ENCODE measurements at places on chromosomes 3 and 15. TPM values are rescaled to one million over a fixed set of nuclear protein-coding genes. Genes with fewer than 3 reads are reported as not detected.

DNA sequence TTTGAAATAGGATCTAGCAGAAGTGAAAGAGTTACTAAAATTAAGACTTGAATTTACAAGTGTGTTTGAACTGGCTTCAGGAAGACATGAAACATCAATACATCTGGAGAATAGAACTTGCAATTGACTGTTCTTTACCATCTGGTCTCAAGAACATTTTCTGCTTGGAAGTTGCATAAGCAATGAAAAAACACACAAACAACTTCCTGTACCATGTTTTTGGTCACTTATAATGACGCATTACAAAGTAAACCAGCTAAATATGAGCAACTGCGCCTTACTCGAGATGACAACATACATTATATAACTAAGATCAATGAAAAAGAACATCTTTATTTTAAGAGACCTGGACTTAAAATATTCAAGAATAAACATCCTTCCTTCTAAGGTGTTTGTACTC is 112.5 kb downstream of the TIGIT start:
- H3K27me3 ChIP-seq: no peaks in the 10 kb centered on the region
- H3K27ac ChIP-seq: no peak overlapping the region
- no peak overlapping the region for H3K4me3 ChIP-seq
- H3K36me3 ChIP-seq: no peaks in the 10 kb centered on the region
- H3K4me1 ChIP-seq: peaks cover 7% of the 10 kb centered on the region
- no peak for DNase-seq

DNA sequence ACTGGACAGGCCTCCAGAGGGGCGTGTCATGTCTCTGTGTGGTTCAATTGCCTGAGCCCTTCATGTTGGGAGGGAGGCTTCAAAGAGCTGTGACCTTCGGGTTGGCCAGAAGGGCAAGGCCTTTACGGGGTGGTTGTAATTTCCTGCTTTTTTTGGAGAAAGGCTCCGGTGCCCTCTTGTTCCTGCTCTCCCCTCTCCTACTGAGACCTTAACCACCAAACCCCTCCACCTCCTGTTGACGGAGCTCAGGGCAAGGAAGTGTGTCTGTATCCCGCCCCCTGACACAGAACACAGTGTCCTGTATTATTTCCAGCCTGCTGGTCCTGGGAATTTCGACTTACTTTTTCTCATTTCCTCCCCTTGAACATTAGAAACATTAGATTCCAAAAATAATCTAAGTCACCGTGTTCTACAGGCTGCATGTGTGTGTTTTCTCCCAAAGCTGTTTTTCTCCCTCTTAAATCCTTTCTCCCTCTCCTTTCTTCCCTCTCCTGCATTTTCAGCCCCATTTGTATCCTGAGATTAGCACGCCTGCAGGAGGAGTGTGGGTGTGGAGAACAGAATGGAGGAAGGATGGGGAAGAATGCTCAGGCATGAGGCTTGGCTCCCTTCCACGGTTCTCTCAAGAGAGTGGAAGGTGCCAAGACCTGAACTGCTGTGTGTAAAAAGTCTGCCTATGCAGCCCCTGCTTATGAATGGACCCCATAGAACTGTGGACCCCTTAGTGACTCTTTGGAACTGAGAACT is 285.4 kb upstream of the ROPN1 start:
- no peak overlapping the region for H3K4me3 ChIP-seq
- DNase-seq: no peak
- H3K27ac ChIP-seq: no peak overlapping the region
- H3K27me3 ChIP-seq: peaks cover 9% of the 10 kb centered on the region
- H3K4me1 ChIP-seq: no peaks in the 10 kb centered on the region

DNA sequence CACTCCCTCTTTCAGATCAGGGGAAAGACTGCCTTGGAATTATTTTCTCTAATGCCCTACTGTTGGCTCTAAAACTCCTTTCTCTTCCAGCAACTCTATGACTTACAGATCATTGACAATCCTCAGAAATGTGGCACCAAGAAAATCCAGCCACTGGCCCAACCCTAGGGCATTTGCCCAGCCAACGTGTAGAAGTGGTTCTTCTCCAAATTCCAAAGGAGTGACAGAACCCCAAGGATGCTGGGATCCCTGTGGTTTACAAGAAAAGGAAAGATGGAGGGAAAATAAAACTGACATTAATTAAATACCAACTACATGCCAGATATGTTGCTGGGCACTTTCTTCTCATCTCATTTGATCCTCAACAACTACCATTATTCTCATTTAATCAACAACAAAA is 216.0 kb downstream of the NTRK3 start:
- no peak overlapping the region for H3K4me3 ChIP-seq
- H3K27ac ChIP-seq: no peak overlapping the region

- H3K27me3 ChIP-seq: peaks cover 1% of the 10 kb centered on the region
- peaks cover 15% of the 10 kb centered on the region for H3K4me1 ChIP-seq
- H3K4me3 ChIP-seq: no peak overlapping the region
- no peak overlapping the region for H3K27ac ChIP-seq
Observed at GRCh38 chr15:83928878-83929418, 275.0 kb downstream of the ADAMTSL3 start.

GRCh38 chr3:46098319-46098761 is 71.1 kb upstream of the XCR1 start:
- peaks cover 42% of the 10 kb centered on the region for H3K4me1 ChIP-seq
- H3K27ac ChIP-seq: peak overlapping the region; percentile 85
- H3K4me3 ChIP-seq: peak overlapping the region; percentile 36

Gene TNFAIP8L3
- not detected for total RNA-seq

Gene SAMMSON
- total RNA-seq: not detected

Gene COL6A6
- total RNA-seq: not detected

Measured in activated CD4-positive, alpha-beta memory T cell treated with anti-CD3 and anti-CD28 coated beads for 36 hours (primary cell).